ENCODE measurements at places on chromosomes 12 and 14. TPM values are rescaled to one million over a fixed set of nuclear protein-coding genes. Genes with fewer than 3 reads are reported as not detected.

The PLEK2 gene
- total RNA-seq, result not detected

DNA sequence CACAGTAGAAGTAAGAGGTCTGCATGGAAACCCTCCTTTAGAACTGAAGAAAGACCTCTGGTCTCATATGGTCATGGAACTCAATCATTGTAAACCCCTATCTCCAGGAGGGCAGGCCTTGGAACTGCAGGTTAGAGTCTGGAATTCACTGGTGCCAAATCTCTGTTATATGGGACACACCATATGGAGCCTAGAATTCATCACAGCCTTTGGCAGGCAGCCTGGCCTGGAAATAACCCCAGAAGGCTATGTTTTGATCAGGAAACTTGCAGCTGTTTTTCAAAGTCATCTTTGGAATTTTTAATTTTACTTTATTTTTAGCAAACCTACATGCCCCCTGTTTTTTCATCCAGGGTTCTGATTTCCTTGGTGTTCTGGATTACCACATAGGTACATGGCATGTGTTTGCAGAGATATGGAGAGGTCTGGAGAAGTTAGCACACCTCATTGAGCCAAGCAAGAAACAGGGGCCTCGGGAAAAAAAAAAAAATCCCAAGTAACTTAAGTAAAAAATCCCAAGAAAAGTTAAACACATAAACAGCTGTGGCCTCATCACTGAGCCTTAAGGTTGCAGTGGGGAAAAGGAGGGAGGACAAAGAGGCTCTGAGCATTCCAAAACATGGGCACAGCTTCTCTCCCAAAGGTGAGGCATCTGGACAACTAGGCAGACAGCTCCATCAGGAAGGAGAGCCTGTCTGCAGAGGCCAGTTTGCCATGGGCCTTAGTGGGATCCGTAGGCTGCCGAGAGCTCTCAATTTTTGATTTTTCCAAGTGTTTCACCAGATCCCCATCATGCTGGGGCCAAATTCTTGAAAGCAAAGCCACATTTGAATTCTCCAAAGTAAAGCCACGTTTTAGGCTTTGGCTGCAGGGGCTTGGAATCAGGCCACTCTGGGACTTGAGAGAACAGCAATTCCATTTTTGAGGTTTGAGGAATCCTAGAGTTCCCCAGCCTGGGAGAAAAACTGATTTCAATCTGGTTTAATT lies 339.6 kb upstream of the TBX3 start:
- DNase-seq, result no peak

The PLEKHH1 gene
- 0.94 TPM for total RNA-seq

GRCh38 chr14:54877015-54877702 lies 25.5 kb downstream of the GCH1 start:
- DNase-seq, result no peak

DNA sequence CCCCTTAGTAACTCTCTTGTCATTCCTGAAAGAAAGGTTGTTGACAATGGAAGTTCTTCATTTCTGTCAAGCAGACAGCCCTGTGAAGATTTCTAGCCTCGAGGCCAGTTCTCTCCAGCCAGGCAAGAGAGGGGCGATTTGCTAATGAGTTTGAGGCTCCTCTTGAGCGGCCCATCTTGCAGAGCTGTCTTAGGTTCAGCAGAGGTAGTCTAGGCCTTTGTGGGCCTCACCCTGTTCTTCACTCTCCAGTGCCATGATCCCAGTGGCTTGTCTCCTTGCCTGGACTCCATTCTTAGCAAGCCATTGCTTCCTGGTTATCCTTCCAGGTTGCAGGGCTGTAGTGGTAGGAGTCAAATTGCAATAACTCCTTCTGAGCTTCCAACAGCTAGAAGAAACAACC lies 9.7 kb downstream of the TPH2 start:
- DNase-seq, result no peak

The GLIPR1L2 gene
- total RNA-seq, result not detected

- DNase-seq, result no peak
These were observed 274.2 kb downstream of the ETNK1 start for GRCh38 chr12:22899184-22899583.

- no peak for DNase-seq
These were observed 10.7 kb downstream of the IFT81 start for GRCh38 chr12:110134691-110135411.

The SAMD15 gene
- total RNA-seq, result 2.1 TPM

- DNase-seq, result no peak
These were observed 1198.5 kb downstream of the FSCB start for GRCh38 chr14:43308421-43309110.

DNA sequence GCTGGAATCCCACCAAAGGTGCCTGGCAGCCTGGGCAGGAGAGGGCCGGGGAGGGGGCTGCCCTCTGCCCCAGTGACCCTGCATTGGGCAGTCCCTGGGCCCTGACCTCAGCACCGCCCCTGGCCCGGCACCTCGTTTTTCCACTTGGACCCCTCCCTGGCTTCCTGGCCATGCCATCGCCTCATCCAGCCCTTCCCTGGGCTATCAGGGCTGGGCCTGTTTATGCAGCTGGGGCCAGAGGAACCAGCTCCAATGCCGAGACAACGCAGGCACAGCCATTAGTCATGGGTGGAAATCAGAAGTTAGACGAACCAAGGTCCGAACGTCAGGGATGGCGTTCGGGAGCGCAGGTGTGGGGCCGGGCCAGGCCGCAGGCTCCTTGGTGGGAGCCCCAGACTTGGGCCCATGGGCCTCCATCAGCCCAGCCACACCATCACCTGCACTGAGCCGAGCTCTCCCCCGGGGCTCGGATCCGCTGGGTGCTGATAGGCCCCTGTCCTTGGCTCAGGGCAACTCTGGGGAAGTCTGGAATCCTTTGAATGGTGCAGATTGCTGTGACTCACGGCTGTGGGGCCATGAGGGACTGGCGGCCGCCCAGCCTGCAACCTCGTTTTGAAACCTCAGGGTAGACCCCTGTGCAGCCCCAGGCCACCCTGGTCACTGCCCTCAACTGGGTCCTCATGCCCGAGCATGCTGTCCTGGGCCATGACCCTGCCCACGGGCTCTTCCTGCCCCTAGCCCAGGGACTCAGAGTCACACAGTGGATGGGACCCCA lies 169.4 kb downstream of the KIF26A start:
- no peak for DNase-seq

The GPR137C gene
- total RNA-seq, result 0.49 TPM

GRCh38 chr12:109830718-109831117 lies 2.5 kb downstream of the TRPV4 start:
- no peak for DNase-seq

GRCh38 chr12:1995205-1995896 lies 8.9 kb downstream of the DCP1B start:
- DNase-seq, result no peak

GRCh38 chr12:52628841-52629240 lies 10.5 kb upstream of the KRT73 start:
- no peak for DNase-seq

DNA sequence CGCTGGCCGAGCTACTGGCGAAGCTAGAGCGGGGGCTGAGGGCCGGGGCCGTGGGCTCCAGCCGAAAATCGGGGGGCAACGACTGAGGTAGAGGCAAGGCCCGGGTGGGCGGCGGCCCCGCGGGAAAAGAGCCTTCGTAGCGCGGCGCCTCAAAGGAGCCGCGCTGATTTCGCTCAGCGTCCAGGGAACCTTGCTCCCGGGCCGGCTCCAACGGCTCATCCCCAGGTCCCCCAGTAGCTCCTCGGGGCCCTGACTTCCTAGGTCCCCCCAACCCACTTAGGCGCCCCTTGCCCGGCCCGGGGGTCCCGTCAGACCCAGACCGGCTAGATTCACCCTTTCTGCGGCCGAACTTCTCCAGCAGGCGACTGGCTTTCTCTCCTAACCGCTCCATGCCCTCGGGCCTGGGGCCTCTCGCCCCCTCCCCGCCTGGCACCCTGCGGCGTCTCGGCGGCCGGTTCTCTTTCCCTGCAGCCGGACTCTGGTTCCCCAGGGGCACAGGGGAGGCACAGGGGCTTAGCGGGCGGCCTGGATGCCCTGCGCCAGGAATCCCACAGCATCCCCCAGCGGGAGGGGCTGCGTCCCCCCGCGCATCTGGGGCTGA lies 375 bp downstream of the AJUBA start:
- no peak for DNase-seq
